T-helper 1 cell (primary cell): ENCODE measurements at places on chromosomes 2 and 18.

DNA sequence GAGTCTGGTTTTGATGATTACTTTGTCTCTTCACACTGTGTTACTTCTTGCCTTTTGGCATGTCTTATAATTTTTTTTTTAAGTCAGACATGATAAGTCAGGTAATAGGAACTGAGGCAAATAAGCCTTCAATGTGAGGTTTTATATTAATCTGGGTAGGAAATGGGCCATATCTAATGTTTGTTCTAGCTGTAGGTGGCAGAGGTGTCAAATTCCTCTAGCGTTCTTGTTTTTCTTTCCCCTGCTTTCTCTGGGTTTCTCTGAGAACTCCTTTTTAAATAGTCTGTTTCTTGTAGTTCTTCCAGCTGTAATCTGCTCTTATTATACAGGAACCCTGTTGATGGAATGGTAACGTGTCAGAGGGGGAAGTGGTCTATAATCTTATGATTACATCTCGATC is 5.7 kb downstream of the SP140 start:
- no peak for DNase-seq

- no peak for DNase-seq
Measured at GRCh38 chr2:28322456-28322855, 70.2 kb upstream of the FOSL2 start.

DNA sequence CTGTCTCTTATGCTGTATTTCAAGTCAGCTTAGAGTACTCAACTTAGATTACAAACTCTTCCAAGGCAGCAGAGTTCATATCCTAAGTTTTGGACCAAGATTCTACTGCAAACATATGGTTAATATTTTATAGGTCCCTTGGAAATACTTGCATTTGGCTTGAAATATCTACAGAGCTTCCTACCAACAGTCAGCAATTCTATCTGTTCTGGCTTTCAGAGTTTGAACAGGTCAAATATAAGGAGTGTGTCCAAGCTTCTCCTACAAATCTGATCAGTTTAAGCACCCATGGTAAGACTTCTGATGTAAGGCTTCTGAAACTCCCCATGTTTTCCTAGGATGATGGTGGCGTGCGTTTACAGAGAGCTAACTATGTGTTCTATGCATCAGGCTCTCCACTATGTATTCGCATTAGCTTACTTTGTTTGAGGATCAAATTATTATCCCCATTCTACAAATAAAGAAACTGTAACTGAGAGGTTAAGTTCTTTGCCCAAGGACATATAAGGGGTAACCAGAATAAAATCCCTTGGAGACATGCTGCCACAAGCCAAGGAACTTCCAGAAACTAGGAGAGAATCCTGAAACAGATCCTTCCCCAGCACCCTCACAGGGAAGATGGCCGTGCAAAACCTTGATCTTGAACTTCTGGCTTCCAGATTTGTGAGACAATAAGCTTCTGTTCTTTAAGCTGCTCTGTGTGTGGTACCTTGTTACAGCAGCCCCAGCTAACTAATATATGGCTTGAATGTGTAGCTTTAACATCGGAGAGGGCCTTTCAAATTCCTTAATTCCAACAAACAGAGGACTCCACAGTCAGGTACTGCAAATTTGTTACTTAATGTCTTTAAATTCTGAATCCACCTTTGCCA is 55.1 kb downstream of the ATP8B1 start:
- no peak for DNase-seq

- DNase-seq = no peak
Measured at GRCh38 chr2:134301928-134302260, 48.0 kb downstream of the MGAT5 start.

GRCh38 chr2:179703702-179704101 is 157.7 kb downstream of the ZNF385B start:
- DNase-seq = no peak
